Motor neuron (in vitro differentiated cells): ENCODE measurements at places on chromosomes 7 and 10.

GRCh38 chr10:43857206-43857930, 208.7 kb upstream of the ZNF32 start:
- no peak for ATAC-seq

GRCh38 chr7:32941181-32941580, 16.1 kb upstream of the FKBP9 start:
- no peak for ATAC-seq

- ATAC-seq, result no peak
Measured at GRCh38 chr10:75544993-75545706, 113.7 kb downstream of the LRMDA start.

- ATAC-seq, result no peak
Measured at GRCh38 chr7:38756521-38756920, 125.3 kb upstream of the AMPH start.

DNA sequence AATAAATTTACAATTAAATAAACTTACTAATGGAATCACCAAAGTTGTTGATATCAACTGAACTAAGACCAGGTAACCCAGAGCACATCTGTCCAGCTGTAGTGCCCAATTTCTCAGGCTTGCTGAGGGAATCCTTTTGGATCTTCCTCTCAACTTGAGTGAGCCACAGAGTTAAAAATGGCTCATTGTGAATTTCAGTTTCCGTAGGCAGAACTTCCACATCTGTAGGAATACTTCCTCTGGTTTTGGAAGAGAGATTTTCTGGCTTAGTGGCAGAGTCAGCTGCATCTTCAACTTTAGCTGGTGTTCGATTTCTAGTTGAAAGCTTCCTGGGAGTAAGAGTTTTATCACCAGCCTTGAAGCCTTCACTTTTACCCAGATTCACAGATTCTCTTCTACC, 11.3 kb downstream of the MKI67 start:
- no peak for ATAC-seq

DNA sequence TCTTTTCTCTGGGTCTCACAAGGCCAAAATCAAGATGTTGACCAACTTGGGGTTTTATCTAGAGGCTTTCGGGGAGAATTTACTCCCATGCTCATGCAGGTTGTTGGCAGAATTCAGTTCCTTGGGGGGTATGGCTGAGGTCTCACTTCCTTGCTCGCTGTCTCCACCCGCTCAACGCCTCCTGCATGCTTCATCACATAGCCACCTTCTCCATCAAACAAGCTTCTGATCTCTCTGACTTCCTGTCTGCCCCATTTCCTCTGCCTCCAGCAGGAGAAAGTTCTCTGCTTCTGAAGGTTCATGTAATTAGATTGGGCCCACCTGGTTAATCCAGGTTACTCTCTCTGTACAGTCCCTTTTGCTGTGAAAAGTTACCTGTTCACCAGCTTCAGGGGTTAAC, 179.1 kb upstream of the FZD1 start:
- no peak for ATAC-seq

- no peak for ATAC-seq
Measured at GRCh38 chr10:127080317-127080716, 116.1 kb downstream of the INSYN2A start.
